ENCODE measurements at places on chromosomes 7 and 10. TPM values are rescaled to one million over a fixed set of nuclear protein-coding genes. Genes with fewer than 3 reads are reported as not detected.

GRCh38 chr7:16412274-16413254 is 8.8 kb downstream of the CRPPA start:
- DNase-seq: no peak

DNA sequence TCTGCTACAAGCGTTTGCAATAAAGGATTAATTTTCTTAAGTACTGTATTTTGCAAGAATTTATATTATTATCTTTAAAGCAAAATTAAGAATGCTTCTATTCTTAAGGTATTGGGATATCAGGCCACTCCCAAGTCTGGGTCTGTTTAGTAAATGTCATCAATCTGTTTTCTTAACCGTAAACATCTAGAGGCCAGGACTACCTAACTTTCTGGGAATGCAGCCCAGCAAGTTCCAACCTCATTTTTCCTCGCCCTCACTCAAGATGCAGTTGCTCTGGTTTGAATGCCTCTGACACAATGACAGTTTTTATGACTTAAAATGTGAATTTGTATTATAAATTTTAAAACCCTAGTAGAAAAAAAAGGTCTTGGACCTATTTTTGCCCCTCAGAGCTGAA is 143.5 kb downstream of the INHBA start:
- DNase-seq: no peak

DNA sequence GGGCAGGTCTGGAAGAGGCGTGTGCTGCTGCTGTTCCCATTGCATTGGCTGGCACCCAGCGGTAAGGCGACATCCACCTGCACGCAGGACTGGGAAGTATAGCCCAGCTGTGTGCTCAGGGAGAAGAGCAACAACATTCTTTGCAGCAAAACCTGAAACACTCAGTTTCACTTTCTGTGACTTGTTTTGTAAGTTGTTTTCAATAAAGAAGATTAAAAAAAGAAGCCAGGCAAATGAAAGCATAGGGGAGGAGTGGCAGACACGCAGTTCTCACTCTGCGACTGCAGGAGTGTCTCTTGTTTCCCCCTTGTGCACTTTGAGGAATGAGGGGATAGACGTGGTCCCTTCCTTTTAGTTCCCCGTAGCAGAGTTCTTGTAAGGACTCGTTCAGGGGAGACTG is 5.8 kb downstream of the FBH1 start:
- DNase-seq: no peak

GRCh38 chr10:124707144-124707467 is 37.1 kb downstream of the FAM53B start:
- no peak for DNase-seq

GRCh38 chr7:121793716-121794115 is 79.2 kb upstream of the PTPRZ1 start:
- no peak for DNase-seq

DNA sequence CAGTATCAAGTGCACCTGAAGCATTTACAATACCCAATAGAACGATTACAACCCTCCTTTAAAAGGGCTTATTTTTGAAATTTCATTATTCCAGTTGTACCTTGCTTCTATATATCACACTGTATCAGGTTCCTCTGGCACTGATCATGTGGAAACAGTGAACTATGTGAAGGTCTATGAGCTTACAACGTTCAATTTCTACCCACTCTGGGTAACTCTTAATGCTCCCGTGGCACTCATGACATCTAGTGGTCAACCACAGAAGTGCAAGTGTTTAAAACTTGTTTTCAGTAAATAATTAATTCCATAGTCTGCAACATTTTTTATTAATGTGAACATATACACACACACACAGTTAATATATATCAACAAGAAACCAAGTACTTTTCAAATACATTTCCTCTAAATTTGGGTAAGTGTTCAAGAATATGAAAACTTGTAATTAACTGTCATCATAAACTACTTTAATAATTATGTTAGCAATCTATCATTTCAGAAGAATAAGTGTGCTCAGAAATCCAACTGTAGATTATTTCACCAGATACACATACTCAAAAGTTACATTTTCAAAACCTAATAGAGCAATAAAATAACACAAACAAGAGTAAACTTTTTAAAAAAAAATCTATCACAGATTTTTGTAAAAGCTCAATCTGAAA is 61.0 kb downstream of the MPP7 start:
- DNase-seq: peak; percentile 82

- DNase-seq: no peak
Measured at GRCh38 chr7:1968397-1969111, 264.2 kb downstream of the MAD1L1 start.

DNA sequence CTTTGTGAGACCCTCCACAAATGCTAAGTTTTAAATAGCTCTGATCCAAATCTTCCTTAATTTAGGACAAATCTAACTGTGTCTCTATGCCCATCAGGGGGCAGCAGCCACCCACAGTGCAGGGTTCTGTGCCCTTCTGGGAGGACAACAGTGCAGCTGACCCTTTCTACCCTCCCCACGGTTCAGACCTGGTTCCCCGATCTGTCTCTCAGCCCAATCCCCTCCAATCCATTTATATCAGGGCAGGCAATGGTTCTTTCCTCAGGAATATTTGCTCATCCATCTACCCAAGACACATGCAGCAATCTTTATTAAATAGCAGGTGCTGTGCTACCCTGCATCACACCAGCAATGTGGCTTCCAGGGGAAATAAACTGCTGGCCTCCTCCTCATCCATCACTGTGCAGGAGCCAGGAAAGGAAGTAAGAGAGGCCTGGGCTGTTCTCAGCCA is 4.0 kb upstream of the RBM28 start:
- peak; percentile 74 for DNase-seq

- no peak for DNase-seq
Measured at GRCh38 chr7:110187877-110188554, 902.9 kb upstream of the LRRN3 start.

DNA sequence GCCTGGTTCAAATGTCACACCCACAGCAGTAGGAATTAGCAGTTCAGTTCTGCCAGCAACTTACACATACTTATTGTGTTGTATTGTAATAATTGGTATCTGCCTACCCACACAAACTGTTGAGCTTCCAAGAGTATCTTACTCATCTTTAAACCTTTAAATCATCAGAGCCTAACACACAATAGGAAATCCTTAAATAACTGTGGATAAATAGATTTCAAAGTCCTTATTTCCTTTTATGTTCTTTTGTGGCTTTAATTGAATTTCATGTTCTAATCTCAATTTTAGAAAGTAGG is 3.9 kb downstream of the CASD1 start:
- DNase-seq: no peak

DNA sequence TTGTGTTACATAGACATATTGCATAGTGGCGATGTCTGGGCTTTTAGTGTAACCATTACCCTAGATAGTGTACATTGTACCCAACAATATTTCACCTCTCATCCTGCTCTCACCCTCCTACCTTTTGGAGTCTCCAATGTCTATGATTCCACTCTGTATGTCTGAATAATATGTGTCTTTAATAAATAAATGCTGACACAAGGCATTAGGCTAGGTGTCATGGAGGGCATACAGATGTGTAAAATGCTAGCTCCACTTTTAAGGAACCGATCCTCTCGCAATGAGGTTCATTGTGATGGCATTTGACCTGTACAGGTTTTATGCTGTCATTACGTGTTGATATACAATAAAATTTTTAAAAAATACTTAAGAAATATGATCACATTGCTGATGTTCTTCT is 74.3 kb downstream of the NEBL start:
- DNase-seq: no peak

- no peak for DNase-seq
Measured at GRCh38 chr7:129083525-129083924, 28.6 kb upstream of the TNPO3 start.

DNA sequence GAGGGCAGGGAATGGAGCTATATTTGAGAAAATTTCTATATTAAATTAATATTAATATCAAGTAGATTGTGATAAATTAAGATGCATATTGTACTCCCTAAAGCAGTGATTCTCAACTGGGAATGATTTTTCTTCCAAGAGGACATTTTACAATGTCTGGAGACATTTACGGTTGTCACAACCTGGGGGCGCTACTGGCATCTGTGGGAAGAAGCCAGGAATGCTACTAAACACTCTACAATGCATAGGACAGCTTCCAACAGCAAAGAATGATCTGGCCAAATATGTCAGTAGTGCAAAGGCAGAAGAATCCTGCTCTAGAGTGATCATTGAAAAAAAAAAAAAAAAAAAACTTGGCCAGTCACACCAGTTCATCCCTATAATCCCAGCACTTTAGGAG is 100.0 kb downstream of the LSM5 start:
- DNase-seq: no peak

DNA sequence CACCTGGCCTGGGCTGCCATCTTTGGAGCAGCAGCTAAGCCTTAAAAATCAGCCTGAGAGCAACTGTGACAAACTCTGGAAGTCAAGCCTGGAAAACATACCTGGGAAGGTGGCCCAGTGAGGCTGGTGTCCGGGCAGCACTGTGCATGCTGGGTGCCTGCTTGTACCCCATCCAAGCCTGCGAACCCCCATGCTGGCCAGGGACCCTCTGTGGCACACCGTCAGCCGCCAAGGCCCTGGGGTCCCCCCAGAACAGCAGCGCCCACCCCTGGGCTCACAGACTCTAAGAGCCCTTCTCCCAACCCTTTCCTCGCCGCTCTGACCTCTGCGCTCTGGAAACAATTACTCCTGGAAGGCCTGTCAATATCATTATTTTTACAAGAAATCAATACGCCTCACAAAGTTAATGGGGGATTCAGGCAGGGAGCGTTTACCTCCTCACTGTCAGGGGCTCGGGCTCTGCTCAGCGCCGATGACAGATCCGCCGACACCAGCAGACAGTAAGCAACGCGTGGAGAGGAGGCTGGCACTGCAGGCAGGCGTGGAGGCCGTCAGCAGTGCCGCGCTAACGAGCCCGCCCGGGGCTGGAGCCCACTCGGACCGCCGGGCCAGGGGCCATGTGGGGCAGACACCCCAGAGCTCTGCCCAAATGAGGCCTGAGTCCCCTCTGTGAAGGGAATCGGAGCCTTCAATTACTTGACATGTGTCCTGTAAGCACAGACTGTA is 54.4 kb downstream of the EBF3 start:
- no peak for DNase-seq

GRCh38 chr7:143216151-143216550 is 5.7 kb upstream of the TAS2R40 start:
- DNase-seq: no peak

DNA sequence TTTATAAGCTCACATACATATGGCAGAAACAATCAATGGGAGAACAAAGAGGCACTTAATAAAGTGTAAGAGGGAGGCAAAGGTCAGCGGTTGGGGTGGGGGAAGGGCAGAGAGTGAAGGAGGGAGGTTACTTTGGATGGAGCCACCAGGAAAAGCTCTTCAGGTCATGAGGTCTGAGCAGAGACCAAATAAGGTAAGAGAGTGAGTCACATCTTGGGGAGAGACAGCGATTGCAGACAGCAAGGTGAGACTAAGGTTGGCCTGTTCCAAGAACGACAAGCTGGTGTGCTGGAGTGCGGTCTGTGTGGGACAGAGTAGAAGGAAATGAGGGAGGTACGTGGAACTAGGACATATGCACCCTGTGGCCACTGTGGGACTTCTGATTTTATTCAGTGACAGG is 74.3 kb upstream of the TOMM7 start:
- DNase-seq: no peak

DNA sequence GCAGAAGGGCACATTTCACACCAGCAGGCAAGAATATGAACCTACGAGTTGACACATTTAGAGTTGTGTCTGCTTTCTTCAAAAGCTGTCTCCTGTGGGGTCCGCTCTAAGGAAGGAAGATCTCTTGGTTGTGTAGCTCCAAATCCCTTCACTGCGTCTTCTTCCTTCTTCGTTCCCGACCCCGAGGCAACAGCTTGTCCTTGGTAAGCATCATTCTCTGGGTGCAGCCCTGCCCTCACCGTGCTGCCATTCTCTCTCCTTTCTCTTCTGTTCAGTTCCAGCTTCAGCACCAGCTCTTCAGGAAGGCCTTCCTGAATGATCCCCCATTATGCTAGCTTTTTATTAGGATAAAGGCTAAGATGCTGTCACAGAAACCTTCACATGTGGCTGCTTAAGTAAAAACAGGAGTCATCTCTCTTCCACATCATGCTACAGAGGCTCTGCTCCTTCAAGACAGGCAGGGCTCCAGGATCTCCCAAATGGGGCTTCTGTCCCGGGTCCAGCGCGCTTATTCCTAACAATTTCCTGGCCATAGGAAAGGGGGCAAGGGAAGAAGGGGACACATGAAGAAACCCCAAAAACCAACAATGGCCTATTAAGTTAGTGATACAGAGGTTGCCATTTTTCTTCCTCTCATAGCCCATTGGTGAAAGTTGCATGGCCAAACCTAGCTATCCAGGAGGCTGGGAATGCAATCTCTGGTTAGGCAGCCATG is 52.2 kb upstream of the SHH start:
- DNase-seq: no peak

GRCh38 chr10:3668276-3668965 is 116.6 kb downstream of the KLF6 start:
- DNase-seq: no peak

- DNase-seq: peak; percentile 81
Measured at GRCh38 chr7:33669251-33669670, 236.1 kb upstream of the BMPER start.

DNA sequence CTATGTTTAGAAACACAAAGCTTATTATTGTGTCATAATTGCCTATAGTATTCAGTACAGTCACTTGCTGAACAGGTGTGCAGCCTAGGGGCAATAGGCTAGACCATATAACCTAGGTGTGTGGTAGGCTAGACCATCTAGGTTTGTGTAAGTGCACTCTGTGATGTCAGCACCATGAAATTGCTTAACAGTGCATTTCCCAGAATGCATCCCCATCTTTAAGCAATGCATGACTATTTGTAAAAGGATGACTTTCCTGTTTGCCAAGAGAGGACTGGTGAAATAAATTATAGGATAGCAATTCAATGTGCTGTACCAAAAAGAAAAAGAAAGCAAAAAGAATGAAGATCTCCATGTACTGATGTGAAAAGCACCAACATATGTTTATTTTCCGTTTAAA is 288.7 kb upstream of the AUTS2 start:
- no peak for DNase-seq

GRCh38 chr7:36736090-36736898 is 12.0 kb upstream of the AOAH start:
- no peak for DNase-seq

- no peak for DNase-seq
Measured at GRCh38 chr10:69640196-69640980, 10.3 kb downstream of the FAM241B start.

DNA sequence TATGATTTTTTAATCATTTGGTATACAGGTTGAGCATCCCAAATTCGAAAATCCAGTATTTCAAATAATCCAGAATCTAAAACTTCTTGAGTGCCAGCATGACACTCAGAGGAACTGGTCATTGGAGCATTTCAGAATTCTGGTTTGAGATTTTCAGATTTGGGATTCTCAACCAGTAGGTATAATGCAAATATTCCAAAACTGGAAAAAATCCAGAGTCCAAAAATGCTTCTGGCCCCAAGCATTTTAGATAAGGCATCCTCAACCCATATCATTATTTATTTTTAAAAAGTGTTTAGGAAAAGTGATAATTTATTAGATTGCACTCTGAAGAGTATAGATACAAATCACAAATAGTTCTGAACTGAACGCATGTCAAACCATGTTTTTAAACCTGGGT is 120.7 kb downstream of the VPS50 start:
- no peak for DNase-seq

GRCh38 chr10:76649723-76650127 is 987.9 kb downstream of the KCNMA1 start:
- DNase-seq: no peak

The HMX2 gene
- not detected for total RNA-seq

The CTAGE4 gene
- total RNA-seq: not detected

The SLC18A3 gene
- total RNA-seq: not detected

The RPEL1 gene
- 0.17 TPM for total RNA-seq

The ANKRD22 gene
- total RNA-seq: not detected

The STK31 gene
- 0.19 TPM for total RNA-seq

The FLNC gene
- total RNA-seq: 117 TPM

The CTAGE8 gene
- total RNA-seq: not detected

The HOXA5 gene
- 5.6 TPM for total RNA-seq

The ARHGAP22 gene
- total RNA-seq: 19.0 TPM

The FOXI2 gene
- total RNA-seq: not detected

The ARMC3 gene
- total RNA-seq: not detected
